ENCODE measurements at places on chromosomes 13 and 19.
A peak's percentile ranks its signal among the peaks of the same experiment; 100 is the strongest.

DNA sequence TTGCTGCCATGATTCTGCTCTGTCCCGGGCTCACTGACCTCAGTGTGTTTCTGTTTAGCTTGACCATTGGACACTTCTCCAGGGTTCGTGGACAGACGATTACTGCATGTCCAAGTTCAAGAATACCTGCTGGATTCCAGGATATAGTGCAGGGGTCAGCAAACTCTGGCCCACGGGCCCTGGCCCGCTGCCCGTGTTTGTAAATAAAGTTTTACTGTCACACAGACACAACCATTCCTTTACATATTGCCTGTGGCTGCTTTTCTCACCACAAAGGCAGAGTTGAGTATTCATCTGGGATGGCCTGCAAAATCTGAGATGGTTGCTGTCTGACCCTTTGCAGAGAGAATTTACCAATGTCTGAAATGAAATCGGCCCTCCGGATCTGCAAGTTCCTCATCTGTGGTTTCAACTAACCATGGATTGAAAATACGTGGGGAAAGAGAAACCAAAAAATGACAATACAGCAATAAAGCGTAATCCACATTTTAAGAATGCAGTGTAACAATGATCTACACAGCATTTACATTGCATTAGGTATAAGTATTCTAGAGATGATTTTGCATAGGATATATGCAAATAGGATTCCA, 25.9 kb upstream of the F2RL3 start:
- DNase-seq = peak; percentile 83

GRCh38 chr19:17326595-17326966, 8.1 kb downstream of the ANO8 start:
- DNase-seq = no peak

GRCh38 chr13:34307607-34308006, 489.7 kb downstream of the RFC3 start:
- DNase-seq = no peak

DNA sequence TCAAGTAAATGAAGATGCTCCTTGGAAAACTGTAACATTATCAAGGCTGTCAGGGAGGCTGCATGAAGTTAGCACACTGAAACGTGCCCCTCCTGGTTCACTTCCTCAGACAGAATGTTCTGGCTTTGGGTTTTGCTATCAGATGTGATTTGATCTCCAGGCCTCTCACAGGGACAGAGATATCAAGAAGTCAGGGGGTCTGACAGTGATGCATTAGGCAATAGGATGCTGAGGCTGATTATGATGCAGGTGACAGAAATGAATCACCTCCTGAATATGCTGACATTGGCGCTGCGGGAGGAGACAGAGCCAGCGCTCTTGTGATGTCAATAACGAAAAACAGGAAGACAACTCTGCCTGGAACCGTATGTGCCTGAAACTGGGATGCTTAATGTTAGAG, 278.5 kb downstream of the DCT start:
- no peak for DNase-seq

DNA sequence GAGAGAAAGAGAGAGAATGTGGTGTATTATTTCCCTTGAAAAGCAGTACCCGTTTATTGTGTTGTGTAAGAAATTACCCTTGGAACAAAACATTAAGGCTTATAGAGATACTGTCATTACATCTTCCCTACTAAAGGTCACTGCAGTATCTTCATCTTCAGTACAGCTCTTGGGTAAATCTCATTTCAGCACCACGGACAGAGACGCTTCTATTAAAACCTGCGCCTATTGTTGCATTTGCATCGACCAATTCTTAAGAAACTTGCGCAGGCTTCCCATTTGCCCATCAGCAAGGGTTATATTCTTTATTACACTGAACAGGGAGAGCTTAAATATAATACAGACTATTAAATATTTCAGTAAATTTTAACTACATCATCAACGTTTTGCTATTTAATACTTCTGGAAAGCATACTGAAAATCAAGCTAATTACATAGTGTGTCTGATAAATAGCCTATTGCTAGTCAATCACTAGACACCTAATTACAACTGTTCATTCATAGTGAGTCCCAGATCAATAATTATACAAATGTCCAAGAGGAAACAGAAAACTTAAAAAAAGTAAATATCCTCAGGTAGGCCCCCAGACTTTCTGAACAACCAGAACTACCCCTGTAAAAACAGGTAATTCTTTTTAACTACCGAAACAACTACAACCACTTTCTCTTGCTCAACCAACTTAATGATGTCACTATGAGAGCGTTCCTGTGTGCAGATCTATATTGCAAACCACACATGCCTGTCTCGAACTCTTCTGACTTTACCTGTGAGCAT, 350.6 kb downstream of the LIG4 start:
- peak; percentile 54 for DNase-seq

DNA sequence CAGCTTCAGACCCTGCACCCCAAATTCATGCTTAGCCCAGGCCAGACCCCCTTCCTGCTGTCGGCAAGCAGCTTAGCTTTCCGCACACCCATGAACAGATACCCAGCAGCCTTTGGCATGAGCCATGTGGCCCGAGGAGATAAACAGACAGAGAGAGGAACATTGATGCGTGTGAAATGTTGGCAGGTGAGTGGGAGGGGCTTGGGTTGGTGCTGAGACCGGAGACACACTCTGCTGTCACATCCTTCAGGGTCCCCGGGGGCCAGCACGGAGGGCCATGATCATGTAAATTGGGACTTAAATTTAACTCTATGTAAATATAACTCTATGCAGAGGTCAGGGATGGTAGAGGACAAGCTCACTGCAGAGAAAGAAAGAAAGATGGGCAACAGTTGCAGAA, 1.5 kb downstream of the CD22 start:
- no peak for DNase-seq

DNA sequence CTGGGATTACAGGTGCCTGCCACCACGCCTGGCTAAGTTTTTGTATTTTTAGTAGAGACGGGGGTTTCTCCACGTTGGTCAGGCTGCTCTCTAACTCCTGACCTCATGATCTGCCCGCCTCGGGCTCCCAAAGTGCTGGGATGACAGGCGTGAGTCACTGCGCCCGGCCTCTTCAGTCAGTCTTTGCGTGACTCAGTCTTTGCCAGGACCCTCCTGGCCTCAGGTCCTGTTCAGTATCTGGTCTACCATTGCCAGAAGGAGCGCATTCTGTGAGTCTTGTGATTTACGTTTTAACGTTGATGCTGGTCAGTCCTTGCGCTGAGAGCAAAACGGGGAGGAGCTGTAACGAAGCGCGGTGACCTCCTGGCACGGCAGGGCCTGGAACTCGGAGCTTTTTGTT, 7.6 kb upstream of the HMG20B start:
- DNase-seq = no peak

DNA sequence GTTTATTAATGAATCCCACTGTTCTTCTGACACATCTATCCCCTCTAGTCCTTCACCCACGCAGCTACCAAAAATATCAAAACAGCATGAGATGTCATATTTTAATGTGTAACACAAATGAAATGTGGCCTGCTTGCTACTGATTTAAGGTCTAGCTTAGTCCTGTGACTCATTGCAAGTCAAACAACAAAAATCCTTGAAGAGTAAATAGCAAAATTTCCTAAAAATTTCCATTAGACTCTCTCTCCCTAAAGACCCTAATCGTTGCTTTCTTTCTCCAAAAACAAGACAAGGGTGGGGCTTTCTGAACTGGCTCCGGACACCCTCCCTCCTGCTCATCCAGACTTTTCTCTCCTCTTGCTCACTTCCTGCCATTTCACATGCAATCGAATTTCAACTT, 99.9 kb upstream of the IPO5 start:
- no peak for DNase-seq

GRCh38 chr13:43924549-43925245, 45.0 kb downstream of the LACC1 start:
- DNase-seq = peak; percentile 8

GRCh38 chr13:23609414-23609760, 39.2 kb downstream of the TNFRSF19 start:
- DNase-seq = no peak

- DNase-seq = no peak
Observed at GRCh38 chr13:97977982-97978381, 24.5 kb downstream of the IPO5 start.

GRCh38 chr19:18795540-18795939, 4.4 kb upstream of the COMP start:
- DNase-seq = no peak

- no peak for DNase-seq
Observed at GRCh38 chr19:33382006-33382405, 8.5 kb downstream of the CEBPG start.
